ENCODE measurements at places on chromosomes 1 and 21.

DNA sequence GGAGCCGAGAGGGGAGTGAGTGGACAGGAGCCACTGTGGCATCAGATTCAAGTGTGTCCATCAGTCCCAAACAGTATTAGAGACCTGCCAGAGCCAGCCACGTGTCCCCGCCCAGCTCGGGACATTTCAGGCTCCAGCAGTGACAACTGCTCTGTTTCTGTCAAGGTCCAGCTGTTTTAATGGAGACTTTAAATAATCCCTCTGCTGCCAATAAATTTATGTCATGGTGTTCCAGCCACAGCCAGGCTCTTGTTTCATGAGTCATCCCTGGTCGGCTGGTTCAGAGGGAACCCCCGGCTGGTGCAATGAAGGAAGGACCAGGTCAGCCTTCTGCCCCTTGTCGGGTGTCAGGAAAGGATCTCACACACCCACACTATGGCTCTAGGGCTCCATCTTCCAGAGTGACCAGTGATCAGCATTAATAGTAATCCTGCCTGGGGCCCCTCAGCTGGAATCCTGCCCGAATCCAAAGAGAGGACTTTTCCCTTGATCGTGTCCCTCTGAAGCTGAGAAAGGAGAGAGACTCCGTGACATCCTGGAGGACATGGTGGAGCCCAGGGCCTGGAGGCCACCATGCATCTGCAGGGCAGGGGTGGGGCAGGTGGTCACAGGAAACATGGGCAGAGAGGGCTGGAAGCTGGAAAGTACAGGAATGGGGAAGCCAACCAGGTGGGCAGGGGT lies 197.3 kb downstream of the MATN1 start:
- DNase-seq: no peak

- no peak for DNase-seq
Measured at GRCh38 chr1:221336126-221336525, 405.8 kb downstream of the DUSP10 start.

DNA sequence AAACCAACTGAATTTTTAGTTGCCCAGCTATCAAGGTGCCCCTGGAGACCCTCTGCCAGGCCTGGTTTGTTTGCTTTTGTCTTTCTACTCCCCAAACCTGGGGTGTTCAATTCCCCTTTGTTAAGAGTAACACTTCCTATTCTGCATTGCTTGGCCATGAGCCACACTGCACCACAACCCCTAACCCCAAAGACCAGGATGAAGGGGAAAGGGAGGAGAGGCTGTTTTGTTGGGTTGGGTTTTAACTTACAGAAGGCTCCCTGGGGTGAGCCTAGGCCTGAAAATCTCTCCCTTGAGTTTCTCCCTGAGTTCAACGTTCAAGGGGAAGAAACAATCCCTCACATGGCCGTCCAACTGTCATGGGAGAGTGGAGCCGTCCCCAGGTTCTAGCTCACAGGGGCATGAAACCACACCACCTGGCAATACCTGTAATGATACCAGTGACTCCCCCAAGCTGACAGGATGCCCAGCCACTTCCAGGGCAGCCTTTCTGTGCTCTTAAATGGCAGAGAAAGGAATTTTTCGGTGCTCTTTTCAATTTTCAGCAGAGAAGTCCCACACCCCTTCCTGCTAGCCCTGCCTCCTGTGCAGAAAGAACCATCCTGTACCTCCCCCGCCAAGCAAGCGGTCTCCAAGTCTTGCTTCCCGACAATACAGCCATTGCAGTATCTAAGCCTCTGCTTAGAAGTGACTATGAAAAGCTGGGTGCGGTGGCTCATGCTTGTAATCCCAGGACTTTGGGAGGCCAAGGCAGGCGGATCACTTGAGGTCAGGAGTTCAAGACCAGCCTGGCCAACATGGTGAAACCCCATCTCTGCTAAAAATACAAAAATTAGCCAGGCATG lies 14.9 kb downstream of the SLC45A3 start:
- DNase-seq: no peak

DNA sequence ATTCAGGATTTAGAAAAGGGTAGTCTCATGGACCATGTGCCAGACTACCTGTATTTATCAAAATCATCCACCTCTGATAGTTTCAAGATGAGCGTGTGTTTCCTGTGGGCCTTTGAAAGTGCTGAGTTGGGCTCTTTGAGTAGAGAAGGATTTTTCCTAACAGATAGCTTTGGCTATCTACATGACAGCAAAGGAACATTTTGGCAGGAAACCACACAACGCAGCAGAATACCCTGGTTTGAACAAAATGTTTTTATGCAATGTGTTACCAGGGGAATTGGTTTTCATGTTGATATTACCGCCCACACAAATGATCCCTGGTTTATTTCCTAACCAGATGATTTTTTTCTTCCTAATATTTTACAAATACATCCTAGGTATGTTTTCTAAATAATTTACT lies 431.4 kb downstream of the NEGR1 start:
- no peak for DNase-seq

GRCh38 chr1:223479718-223480425 lies 86.7 kb downstream of the CCDC185 start:
- no peak for DNase-seq

DNA sequence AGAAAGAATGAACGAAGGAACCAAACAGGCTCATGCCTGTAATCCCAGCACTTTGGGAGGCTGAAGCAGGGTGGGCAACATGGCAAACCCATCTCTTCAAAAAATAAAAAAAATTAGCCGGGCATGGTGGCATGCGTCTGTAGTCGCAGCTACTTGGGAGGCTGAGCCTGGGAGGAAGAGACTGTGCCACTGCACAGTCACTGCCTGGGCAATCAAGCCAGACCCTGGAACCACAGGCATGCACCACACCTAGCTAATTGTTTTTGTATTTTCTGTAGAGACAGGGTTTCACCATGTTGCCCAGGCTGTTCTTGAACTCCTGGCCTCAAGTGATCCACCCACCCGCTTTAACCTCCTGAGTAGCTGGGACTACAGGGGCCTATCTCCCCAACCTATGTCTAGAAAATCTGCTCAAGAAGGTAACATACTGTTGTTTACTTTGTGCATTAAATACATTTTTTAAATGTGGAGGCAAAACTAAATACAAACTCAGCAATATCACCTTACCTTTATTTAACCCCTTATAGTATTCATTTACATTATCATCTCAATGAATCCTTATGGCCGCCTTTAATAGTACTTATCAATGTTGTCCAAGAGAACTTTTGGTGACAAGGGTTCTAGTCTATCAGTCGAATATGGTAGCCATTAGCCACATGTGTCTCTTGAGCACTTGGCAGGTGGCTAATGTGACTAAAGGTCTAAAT lies 2.7 kb downstream of the KHDC4 start:
- DNase-seq: no peak

DNA sequence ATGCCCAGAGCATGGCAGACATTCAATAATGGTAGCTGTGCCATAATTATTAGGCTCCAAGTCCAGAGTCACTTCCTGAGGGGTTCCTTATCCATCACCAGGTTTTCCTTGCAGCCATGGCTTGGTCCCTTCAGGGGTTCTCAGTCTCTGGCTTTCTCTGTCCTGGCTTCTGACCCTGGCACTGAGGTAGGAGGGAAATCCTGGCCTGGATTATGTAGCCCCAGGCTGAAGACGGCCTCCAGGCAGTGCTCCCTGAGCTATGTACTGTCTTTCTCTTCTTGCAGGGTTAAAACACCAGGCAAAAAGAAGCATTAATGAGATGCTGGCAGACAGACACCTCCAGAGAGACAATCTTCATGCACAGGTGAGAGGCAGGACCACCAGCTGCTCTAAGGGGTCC lies 9.5 kb upstream of the PADI3 start:
- no peak for DNase-seq

DNA sequence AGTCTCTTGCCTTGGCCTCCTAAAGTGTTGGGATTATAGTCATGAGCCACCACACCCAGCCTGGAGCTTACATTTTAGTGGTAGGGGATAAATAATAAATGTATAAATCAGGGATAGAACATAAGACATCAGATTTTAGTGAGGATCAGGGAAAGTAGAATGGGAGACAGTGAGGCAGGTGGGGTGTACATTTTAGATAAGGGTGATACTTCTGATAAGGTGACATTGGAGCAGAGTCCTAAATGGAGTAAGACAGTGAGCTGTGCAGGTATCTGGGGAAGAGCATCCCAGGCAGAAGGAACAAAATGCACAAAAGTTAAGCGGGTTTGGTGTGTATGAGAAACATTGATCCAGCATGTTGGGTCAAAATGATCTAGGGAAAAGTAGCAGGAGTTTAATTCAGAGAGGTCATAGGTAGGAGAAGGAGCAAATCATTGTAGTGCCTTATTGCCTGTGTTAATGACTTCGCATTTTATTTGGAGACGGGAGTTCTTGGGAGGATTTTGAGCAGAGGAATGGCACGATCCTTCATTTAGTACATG lies 11.1 kb downstream of the EPB41 start:
- no peak for DNase-seq

GRCh38 chr1:158331481-158332150 lies at the start of gene CD1B:
TSS of gene CD1B (minus strand) at chr1:158331531. CDS start at chr1:158331423, 108 bp downstream.
- no peak for DNase-seq

GRCh38 chr21:44965251-44966022 lies 25.6 kb downstream of the SLX9 start:
- DNase-seq: no peak

- DNase-seq: no peak
Measured at GRCh38 chr1:215793180-215793579, 226.1 kb downstream of the KCTD3 start.

DNA sequence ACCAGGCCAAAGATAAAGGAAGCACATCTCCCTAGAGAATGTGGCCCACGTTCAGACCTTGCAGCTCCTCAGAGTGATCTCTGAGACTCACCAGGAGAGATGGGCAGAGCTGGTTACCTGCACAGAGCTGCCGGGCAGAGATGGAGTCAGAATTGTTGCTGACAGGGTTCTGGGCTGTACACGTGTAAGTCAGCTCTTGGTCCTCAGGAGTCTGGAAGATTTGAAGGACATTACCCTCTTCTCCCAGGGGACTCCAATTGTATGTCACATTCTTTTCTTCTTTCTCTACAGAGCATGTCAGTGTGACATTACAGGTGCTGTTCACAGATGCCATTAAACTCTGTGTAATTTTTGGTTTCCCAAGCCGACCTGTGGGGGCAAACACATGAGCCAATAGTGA lies 25.5 kb downstream of the CD84 start:
- DNase-seq: no peak

- DNase-seq: no peak
Measured at GRCh38 chr1:61226791-61227567, 144.6 kb downstream of the NFIA start.

- DNase-seq: no peak
Measured at GRCh38 chr1:167022384-167022783, 33.3 kb downstream of the MAEL start.

DNA sequence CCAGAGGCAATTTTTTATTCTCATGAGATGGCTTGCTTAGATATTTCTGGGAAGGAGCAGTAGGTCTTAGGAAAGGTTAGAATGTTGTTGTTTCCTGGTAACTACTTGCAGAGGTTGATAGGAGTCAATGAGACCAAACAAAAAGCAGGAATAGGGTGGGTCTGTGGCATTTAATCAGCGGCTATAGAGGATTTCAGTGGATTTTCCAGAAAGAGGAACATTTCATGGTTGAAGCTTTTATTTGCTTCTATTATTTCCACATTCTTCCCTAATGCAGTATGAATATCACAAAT lies 111.3 kb upstream of the PALMD start:
- no peak for DNase-seq

DNA sequence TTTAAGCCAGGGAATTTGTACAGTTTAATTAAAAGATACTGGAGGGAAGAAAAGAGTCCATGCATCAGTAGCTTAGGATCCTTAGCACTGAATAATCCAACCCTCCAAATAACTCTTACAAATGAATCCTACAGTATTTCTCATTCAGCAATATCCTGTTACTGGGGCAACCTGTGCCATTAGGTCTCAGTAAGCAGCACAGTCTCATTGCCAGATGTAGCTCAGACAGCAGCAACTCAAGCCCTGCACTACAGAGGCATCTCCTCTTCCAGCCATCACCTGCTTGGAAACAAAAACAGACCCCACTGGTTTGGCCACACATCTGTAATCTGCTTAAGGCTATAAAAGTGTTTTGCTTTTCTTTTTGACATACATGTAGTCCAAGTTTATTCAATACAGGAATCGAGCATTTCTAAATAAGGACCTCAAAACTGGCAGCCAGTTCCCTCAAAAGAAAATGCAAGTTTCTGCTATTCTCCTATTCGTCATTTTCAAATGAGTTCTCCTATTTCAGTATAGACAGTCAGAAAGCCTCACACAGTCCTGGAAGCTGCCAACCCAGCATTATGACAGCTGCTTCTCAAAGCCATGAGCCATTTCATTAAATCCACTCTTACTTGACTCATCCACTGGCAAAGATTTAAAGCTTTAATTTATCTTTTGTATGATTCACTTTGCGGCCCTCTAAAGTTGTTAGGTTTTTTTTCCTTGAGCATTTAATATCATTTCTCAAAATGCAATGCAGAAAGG lies 129.0 kb downstream of the APP start:
- DNase-seq: no peak

DNA sequence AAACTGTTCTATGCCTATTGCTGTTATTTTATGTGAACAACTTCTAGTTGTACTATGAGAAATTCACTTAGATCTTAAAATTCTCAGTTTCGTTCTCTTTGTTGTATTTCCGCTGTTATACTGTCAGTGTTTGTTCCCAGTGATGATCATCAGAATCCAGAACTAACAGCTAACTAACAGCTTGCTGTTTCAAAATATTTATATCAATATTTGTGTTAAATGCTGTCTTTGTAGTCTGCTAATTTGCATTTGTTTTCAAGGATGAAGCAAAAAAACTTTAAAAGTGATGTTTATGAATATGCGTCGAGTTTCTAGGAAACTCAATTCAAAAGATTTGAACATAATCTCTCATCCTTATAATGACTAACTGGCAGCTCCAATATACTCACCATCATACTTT lies 84.5 kb downstream of the SPATA17 start:
- DNase-seq: no peak

DNA sequence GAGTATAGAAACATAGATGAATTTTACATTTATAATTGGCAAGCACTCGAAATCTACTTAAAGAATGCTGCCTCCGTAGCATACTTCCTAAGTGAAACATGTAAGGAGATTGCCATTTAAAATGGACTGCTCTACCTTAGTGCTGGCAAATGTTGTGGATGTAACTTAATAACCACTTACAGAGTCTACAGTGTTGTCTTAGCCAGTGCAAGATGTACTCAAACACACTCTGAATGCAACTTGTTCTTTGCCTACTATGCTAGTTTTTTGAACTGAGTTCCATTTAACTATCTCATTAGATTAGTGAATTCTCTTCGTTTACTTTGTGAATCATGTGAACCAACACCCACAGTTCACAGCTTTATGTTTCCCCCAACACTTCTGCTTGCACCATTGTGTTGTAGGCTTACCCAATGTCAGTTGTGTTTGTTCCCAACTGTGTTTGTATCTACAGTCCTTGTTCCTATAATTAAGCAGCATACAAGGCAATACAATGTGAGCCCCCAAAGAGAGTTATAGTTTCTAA lies 345.5 kb upstream of the LYPLAL1 start:
- DNase-seq: no peak

GRCh38 chr1:221708987-221709386 lies 32.9 kb downstream of the DUSP10 start:
- no peak for DNase-seq

Data from hematopoietic multipotent progenitor cell treated with erythropoietin and hydrocortisone succinate and interleukin-3 and kit ligand, for 15 days (in vitro differentiated cells).